ENCODE measurements at places on chromosomes 3 and 15.
A peak's percentile ranks its signal among the peaks of the same experiment; 100 is the strongest.

- DNase-seq, result peak; percentile 17
Observed at GRCh38 chr15:24955531-24955921, 739 bp downstream of the SNRPN start.

DNA sequence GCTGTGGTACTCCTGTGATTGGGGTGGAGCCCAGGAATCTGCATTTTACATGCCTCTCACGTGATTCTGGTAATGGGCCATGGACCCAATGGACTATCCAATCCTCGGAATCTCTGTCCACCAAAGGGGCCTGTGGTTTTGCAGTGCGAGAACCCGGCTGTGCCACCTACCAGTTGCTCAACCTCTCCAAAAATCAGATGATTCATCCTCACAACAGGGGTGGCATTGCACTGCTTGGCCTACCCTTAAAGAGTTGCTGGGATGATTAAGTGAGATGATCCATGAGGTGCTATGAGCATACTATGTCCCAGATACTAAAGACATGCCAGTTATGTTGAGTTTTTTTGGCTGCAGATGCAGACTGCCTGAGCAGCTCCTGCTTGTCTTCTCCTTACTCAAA, 5.1 kb downstream of the ANP32A start:
- DNase-seq, result no peak

DNA sequence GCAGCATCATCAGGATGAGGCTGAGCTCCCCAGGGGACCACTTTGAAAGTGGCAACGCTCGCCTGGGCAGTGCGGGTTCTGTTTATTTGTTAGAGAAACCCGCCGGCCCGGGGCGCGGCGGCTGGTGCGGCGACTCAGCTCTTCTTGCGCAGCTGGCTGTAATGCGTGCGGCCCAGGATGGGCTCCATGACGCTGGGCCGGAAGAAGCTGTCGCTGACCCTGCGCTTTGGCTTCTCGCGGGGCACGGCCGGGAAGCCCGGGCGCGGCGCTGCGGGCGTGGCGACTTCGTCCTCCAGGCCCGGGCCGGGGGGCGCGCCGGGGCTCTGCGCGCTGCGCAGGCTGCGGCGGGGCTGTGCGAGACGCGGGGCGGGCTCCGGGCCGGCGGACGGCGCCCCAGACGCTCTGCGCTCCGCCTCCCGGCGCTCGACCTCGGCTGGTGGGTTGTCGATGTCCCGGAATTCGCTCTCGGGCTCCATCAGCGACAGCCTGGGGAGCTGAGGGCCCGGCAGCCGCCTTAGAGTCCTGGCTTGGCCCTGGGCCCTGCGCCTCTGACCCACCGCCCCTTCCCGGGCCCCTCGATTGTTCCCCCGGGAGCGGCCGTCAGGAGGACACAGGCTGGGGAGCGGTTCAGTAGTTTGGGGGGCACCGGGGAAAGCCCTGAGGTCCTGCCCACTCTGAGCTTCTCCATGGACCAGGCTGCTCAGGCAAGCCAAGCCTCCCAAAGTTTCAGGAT, 10.3 kb upstream of the KIF7 start:
- peak; percentile 71 for DNase-seq

DNA sequence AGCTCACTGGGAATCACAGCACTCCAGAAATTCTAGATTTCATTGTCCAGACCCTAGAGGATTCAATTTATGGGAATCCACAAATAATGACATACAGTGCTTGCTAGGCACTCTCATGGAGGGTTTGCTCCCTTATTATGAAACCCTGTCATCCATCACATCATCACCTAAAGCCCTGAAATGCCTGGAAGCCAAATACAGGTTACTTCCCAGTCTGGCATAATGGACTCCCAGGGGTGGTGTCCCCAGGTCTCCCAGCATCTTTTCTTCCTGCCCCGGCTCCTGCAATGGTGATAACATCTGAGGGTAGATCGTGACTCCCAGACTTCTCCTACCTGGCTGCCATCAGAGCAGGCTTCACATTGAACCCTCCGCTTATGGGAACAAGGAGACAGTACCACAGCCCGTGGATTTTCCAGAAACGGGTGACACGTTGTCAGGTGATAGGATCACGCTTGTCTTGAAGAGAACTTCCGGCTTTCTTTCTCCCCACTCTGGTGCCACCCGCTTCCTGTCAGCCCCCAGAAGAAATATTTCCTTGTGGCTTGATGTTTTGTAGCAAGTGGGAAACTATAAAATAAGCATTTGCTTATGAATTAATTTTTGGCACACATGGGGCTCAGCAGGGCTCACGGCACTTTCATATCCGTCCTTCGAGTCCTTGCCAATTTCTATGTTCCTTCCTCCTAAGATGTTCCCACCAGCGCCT, 238.7 kb upstream of the BHLHE40 start:
- no peak for DNase-seq

DNA sequence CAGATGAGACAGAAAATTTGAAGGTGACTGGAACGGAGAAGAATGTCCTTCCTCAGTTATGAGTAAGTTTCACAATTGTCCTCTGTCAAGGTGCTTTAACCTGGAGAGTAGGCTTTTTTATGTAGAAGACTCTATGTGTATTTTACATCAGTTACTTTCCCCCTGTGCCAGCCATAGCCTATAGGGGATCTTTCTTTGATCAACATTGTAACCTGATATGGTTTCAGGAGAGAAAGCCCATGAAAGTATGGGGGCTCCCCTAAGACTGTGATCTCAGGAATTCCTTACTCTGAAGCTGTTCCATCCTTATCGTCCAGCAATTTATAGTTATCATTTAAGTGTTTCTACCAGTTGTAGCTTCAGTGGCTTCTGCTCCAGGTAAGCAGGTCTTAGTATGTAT, 1076.3 kb upstream of the EPHA6 start:
- no peak for DNase-seq

DNA sequence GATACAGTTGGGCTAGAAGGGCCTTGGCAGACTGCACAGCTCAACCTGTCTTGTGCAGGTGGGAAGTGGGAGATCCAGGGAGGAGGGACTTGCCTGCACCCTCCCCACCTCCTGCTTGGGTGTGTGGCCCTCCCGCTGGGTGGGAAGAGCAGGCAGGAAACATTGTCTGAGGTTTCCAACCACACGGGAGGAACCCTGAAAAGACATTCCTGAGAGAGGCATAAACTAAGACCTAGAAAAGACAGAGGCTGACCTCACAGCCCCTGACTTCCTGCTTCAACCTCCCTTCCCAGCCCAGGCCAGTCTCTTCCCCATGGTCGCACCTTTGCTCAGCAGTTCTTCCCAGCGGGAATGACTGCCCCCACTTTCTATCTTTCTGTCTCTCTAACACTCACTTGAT, 46.3 kb upstream of the INSYN1 start:
- DNase-seq, result peak; percentile 21

GRCh38 chr15:95287720-95288103, 1042.8 kb upstream of the NR2F2 start:
- peak; percentile 19 for DNase-seq

- DNase-seq, result no peak
Observed at GRCh38 chr3:13401149-13401548, 19.0 kb downstream of the NUP210 start.

DNA sequence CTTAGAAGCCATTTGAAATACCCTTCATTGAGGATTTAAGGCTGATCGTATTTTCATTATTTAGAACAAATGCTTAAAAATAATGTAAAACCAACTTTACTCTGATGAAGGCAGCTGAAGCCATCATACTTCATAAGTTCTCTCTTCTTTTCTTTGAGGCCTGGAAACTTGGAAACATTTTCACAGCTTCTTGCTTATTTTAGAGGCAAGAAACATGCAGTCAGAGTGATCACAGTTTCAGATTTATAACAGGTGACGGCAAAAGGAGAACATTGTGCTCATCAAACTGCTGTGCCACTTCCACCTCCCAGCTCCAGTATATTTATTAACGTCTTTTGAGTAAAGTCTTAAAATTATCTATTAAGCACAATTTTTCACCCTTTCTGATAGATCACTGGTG, 376.1 kb downstream of the PTPRG start:
- DNase-seq, result no peak

- peak; percentile 81 for DNase-seq
Observed at GRCh38 chr3:183158551-183159006, 4.0 kb downstream of the LAMP3 start.

DNA sequence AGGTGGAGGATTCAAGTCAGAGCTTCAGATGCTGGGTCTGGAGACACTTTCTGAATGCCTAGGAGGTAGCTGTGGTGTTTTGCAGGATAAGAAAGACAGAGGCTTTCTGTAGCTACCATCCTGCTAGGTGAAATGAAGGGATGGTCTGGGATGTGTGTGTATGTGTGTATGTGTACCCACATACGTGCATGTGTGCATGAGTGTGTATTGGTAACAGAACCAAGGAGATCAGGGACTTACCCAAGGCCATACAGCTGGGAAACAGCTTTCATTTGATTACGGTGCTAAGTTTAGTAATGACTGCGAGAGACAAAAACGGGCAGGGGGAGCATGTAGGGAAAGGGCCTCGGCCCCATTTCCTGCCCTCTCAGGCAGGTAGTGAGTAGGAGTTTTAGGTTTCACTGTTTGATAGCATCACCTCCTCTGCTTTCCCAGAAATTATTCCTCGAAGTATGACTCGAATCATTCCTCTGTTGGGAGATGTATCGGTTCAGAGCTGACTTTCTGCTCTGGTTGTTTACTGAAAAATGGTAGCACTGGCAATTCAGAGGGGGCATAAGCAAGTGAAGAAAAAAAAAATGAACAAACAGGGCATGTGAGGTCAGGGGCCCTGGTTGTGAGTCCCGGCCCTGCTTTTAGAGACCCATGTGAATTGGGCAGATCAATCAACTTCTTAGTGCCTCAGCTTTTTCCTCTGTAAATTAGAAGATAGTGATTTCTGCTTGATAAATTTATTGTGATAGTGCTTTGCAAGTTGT, 130.7 kb downstream of the LPP start:
- DNase-seq, result no peak

- DNase-seq, result peak; percentile 72
Observed at GRCh38 chr3:143302638-143303171, 183.1 kb downstream of the CHST2 start.

Measured in astrocyte of the hippocampus (primary cell).